GF-D8 (cell line): ENCODE measurements at places on chromosomes 3 and 15.

- no peak for DNase-seq
Measured at GRCh38 chr3:58135712-58136543, 74.8 kb downstream of the DNASE1L3 start.

DNA sequence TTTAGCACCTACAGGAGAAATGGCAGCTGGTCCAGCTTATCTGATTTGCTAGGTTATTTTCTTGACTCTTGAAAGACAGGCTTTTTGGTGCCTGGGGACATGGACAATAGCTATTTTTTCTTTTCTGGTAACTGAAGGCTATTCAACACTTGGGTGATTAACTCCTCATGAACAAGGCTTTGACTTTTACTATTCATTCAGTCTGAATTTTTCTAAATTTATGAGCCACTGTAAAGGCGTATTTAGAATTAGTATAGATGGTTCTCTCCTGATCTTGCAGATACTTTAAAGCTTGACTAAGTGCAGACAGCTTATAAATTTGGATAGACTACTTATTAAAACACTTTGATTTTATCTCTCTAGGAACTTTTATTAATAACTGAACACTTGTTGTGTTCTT, 18.4 kb upstream of the GFM1 start:
- no peak for DNase-seq

GRCh38 chr15:88018869-88019641, 237.5 kb downstream of the NTRK3 start:
- DNase-seq: no peak

DNA sequence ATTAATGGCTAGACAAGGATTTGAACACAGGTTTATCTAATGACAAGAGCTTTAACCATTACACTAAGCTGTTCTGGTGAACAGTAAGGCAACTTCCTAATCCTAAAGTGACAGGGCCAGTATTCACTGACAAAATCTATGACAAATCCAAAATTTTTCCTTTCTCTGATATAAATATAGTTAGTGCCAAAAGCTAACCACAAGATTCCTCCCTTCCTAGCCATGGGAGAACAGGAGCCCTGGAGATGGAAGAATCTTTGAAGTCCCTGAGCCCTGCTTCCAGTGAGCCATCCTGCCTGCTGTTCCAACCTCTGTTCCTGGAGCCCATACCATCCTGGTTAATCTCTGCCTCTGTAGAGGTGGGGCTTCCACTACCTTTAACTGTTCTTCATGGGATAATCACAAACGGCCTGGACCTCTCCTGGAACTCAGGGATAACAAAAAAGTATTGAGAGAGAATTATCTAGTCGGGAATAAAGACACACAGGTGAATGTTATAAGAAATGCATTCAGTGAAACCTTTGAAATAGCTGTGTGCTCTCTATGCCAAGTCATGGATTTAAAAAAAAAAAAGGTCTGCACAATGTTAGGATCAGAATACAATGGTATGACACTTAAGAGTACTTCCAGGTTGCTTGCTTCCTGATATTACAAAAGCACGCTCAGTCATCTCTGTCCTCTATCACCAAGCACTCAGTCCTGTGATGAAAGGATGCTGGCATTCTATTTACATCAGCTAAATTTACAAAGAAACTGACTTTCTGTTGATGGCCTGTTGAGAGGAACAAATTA, 235.8 kb downstream of the SUCLG2 start:
- no peak for DNase-seq

- DNase-seq: no peak
Measured at GRCh38 chr3:29711255-29711771, 430.4 kb downstream of the RBMS3 start.

DNA sequence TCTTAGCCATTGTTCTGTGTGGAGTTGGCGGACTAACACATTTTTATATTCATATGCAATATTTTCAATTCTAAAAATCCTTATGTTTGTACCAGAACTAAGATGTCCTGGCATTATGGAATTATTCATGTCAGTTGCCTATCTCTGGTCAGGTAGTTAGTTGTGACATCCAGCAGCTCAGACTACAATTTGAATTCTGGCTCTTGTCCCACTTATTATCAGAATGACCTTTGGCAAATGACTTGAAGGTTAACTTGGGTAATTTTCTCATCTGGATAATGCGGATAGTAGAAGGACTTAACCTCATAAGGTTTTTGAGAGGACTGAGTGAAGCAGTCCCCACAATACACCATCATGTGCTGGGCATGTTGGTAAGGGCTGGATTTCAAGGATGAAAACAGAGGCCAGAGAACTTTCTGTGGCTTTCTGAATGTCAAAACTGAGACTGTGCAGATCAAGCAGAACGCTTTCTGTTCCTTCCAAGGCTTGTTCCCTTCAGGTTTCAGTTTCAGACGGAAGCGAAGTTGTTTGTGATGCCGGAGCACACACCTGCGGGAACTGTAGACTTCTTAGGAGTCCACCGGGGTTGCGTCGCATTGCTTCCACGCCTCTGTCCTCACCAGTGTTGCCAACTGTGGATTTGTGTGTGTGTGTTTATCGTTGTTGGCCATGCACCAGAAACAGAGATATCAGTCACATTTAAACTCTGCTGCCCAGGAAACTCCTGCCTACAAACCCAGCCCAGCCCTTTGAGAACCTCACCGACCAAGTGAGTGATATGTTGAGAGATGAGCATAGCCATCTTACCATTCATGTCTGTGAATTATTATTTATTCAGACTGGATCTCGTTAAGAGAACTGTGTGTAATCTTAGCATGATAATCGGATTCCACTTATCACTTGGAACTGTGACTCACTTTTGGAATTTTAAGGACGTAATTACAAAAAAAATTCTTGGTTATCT, 76.0 kb downstream of the PTPRG start:
- DNase-seq: no peak

DNA sequence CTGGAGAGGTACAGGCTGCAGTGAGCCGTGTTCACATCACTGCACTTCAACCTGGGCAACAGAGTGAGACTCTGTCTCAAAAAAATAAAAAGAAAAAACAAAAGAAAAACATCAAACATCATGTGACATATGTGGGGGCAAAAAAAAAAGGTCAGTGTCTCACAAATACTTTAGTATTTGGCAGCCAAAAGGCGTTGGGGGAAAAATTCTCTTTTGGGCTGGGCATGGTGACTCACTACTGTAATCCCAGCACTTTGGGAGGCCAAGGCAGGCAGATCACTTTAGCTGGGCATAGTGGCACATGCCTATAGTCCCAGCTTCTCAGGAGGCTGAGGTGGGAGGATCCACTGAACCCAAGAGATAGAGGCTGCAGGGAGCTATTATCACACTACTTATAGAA, 47.6 kb downstream of the TMCC1 start:
- DNase-seq: no peak

- DNase-seq: no peak
Measured at GRCh38 chr3:14154276-14154675, 24.1 kb downstream of the XPC start.

DNA sequence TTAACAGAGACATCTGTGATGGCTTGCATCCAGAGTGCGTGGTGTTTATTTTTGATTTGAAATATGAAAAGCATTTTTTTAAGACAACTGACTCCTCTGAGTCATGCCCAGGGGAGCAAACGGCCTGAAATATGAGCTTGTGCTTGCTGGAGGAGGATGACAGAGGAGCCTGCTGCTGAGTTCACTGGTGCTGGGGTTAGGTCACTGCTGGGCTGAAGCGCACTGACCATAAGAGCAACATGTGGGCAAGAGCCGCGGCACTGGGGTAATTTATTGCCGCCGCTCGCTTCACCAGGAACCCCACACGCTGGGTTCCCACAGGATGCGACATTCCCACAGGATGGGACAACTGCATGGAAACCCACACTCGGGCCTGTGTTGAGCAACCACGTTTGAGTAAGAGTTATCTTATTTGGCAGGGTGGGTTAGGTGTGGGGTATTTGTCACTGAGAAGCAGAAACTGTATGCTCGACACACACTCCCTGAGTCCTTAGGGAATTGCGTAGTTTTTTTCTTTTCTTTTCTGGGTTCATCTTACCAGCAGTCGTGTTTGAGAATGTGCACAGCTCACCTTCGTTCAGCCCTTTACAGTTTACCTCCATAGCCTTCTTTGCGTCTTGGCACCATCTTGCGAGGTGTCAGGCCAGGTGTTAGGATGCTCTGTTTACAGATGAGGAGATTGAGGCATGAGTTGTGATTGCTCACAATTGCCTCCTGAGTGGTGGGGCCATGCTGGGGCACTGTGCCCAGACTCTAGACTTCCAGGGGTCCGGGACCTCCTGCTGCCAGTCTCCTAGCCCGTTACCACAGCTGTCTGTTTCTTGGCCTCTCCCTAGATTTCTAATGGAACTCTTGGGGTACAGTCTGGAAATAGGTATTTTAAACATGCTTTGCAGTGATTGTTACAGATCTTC, 60.4 kb downstream of the SMAD3 start:
- no peak for DNase-seq

GRCh38 chr3:128965818-128966217, 28.1 kb downstream of the CFAP92 start:
- DNase-seq: no peak

DNA sequence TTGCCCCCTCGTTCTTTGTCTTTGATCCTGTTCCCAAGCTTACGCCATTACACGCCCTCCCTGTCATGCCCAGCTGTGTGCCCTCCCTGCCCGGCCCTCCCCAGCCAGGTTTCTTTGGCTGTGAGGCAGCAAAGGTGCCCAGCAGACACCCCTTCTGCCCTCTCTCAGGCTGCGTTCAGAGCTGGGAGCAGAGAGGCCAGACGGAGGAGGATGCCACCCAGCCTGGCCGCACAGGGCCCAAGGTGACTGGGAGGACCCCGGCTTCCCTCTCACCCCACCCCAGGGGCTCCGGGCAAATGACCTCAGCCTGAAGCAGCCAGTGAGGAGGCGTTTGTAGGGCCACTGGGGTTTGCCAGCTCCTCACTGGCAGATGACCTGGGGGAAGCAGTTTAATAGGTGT, 30.8 kb upstream of the LACTB start:
- no peak for DNase-seq

DNA sequence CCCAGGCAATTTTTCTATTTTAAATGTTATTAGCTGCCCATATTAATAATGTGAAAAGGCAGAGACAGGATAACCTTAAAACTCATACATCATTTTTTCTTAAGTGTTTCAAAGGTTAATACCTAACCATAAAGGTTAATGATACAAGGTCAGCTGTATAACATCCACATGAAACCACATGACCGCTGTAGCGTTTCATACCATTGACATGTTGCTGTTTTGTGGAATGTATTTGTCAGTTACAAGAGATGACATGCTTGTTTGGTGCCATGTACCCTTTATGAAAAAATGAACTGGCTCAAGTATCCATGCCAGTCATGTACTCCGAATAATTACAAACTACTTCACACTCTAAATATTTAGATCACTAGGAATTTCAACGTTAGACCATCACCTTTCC, 207.4 kb downstream of the FMN1 start:
- no peak for DNase-seq

DNA sequence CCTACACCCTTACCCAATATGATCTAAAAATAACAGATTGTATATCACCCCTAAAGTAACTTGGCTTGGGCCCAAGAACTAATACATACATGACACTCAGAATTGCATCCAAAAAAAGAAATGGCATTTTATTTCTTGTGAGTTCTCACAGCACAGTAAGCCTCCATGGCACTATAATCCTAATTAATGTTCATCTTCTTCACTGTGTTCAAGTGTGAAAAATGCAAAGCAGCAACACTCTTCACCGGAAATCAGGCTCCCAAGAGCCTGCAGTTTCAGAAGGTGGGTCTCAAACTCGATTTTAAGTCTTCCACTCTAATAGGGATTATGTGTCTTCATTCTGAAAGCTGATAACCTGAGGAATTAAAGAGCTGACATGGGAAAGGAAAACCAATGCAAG, 142.8 kb upstream of the TSC22D2 start:
- DNase-seq: no peak

GRCh38 chr3:57659806-57660439, 33.0 kb downstream of the DENND6A start:
- no peak for DNase-seq

- no peak for DNase-seq
Measured at GRCh38 chr3:147387291-147387884, 19.0 kb downstream of the ZIC4 start.

DNA sequence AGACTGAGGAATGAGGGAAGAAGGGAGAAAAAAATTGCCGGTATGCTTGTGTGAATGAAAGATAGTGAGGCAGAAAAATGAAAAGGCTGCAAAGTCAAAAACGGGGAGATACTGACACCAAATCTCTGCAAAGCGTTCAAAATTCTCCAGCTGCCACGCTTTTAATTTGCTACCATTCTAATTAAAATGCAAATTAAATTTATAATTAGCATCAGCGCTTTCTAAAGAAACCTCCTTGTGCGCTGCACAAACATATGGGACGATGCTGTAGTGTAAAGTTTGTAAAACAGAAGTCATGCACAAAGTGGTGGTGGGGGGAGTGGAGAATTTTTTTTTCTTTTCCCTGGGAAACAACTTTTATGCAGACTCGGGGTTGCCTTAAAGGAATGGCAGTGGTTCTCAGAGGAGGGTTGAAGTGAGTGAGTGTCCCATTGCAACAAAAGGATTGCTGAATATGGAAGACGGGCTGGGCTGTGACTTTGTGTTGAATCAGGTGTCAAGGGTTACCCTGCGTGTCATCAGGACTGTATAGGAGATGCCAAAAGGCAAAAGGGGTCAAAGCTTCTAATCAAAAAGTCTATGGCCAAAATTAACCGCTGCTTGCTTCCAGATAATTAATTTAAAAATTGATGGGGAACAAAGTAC, 472.2 kb downstream of the NR2F2 start:
- DNase-seq: no peak

GRCh38 chr3:9569054-9569453, 15.4 kb upstream of the LHFPL4 start:
- no peak for DNase-seq

- DNase-seq: peak; percentile 20
Measured at GRCh38 chr15:40054855-40055575, 16.0 kb upstream of the SRP14 start.

DNA sequence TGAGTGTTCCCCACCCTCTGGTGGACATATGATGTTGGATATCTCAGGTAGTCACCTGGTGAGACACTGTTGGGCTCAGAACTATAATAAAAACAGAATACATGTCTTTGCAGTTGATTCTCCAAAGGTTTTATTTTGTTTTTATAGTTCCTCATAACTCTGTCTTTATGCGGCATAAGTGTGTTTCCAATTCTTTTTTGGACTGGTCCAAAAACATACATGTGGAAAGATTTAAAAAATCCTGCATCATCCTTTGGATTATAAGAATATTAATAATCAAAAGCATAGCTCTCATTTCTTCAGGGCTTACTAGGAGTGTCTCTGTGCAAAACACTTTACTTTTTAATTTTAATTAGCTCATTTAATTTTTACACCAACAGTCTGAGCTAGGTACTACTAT, 71.0 kb upstream of the ANKRD34C start:
- no peak for DNase-seq

- no peak for DNase-seq
Measured at GRCh38 chr3:170320461-170321121, 36.9 kb upstream of the SKIL start.

- no peak for DNase-seq
Measured at GRCh38 chr15:54722342-54722986, 474.3 kb downstream of the RSL24D1 start.

DNA sequence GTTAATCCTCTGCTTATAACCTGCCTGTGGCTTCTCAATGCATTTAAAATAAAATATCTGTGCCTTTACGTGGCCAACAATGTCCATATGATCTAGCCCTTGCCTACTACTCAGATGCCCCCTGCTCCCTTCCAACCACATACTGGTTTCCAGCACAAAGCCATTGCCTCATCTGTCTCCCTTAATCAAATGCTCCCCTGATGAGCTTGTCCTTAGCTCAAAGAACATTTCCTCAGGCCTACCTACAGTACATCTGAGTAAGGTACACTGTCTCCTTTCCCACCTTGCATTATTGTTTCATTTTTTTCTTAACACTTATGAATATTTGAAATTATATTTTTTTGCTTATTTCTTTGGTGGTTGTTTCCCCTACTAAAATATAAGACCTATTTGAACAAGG, 5.9 kb upstream of the TSC22D2 start:
- DNase-seq: no peak
